Epithelial cell of esophagus (primary cell): ENCODE measurements at places on chromosomes 6 and 20.

GRCh38 chr20:38066969-38067716, 33.6 kb downstream of the RPRD1B start:
- no peak for DNase-seq

- no peak for DNase-seq
These were observed 282.0 kb downstream of the BTBD3 start for GRCh38 chr20:12199703-12200102.

GRCh38 chr20:6707321-6707831, 60.1 kb upstream of the BMP2 start:
- no peak for DNase-seq

- DNase-seq, result no peak
These were observed 15.7 kb downstream of the VTA1 start for GRCh38 chr6:142162780-142163179.

DNA sequence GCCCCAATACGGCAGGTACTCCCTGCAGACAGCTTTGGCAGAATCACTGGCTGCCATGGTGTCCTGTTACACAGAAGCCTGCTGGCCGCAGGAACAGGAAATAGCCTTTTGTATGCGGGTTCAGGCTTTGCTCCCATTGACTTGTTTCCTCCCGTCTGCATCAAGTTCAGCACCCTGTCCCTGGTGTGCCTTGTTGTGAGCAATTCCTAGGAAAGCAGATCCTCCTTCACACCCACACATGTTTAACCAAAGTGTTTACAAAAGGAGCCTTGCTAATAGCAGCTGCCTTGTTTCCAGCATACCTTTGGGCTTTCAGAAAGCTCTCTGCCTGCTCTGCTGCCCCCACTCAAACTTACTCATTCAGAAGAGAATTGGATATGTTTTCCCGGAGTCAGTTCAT, 127.2 kb upstream of the SUPT3H start:
- DNase-seq, result peak; percentile 85

DNA sequence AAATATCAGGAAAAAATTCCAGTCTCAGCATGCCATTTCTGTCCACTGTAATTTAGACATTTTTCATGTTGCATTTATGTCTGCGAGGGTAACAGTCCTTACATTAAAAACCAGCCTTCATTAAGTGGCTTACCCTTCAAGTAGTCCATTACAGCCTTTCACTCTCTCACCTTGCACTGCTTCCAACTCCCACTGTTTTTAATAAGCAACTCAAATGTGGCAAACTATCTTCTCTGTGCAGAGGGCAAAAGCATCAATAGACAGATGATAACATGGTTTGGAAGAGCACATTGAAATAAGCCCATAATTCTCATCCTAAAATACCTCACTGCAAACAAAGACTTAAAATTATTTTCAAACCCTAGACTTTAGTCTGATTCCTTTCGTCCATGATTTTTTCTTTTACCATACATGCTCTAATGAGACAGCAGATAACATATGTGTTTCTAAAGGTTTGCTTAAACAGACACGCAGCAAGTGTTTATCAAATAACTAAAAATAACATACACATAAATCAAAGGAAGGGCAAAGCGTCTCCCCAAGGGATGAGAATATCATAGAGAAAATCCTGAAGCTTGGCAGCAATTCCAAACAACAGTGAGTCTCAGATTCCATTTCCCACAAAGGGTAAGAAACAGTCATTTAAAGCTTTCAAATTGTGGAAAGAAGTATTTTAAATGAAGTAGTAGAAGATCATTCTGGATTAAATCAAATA, 130.4 kb downstream of the PTPRK start:
- DNase-seq, result no peak

DNA sequence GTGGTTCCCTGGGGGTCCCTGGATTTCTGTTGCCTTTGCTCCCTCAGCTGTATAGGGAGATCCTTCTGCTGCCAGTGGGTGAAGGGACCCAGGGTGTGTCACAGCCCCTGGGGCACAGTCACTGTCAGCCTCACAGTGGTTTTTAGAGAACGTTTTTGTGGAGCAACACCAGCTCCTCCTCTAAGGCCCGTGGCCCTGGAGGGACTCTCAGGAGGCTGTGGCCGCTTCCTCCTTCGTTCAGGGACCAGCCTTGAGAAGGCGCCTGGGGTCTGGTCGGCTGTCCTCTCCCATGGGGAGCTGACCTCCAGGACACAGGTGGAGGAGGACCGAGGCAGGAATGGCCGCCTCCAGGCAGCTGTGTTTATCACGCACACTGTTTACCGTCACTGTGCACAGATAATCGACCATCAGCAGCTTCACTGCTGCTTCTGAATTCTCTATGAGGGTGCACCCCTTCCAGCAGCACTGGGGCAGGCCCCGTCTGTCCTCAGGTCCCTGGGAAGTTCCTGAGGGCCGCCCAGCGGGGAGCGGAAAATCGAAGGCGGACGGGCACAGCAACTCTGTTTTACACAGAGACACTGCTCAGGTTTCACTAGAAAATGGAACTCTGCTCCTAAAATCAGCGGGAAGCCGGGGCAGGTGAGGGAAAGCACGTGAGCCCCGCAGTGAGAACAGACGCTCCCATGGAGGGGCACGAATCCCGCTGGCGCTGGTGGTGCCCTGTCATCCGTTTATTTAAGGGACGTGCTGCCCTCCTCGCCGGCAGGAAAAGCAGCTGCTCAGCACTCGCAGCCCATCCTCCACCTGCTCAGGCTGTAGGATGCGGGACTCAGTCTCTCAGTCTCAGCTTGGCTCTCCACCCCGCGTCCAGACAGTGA, 10.4 kb upstream of the FRMD1 start:
- DNase-seq, result no peak

DNA sequence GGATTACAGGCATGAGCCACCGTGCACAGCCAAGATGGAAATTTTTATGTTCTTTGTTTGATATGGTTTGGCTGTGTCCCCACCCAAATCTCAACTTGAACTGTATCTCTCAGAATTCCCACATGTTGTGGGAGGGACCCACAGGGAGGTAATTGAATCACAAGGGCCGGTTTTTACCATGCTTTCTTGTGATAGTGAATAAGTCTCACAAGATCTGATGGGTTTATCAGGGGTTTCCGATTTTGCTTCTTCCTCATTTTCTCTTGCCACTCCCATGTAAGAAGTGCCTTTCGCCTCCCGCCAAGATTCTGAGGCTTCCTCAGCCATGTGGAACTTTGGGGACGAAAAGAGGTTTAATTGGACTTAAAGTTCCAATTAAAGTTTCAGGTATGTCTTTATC, 14.6 kb downstream of the EEF1A1 start:
- no peak for DNase-seq

DNA sequence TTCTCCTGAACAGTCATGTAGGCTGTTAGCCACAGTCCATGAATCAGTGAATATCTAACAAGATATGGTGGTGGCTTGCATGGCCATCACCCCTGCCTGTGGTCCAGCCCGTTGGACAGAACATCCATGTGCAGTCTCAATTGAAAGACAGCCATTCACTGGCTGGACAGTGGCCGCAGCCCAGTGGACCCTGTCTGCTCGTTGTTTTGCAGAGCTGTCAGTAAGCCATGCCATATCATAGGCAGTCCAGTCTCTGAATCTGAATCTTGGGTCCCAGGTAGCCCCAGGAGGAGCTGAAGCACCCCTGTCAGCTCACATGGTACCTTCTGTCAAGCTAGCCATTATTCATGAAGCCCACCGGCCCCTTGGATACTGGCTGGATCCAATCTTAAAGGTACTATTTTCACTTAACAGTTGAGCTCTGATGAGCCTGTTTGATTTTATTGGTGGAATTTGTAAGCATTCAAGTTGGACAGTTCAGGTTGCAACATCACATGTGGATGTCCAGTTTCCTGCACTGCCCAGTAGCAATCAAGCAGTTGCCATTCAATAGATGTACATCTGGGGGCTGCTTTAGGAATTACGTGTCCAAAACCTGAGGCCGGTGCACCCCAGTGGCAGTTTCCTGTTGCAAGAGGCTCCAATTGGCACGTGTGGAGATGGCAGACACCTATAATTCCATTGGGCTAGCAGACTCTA, 37.8 kb downstream of the SERPINB1 start:
- no peak for DNase-seq

DNA sequence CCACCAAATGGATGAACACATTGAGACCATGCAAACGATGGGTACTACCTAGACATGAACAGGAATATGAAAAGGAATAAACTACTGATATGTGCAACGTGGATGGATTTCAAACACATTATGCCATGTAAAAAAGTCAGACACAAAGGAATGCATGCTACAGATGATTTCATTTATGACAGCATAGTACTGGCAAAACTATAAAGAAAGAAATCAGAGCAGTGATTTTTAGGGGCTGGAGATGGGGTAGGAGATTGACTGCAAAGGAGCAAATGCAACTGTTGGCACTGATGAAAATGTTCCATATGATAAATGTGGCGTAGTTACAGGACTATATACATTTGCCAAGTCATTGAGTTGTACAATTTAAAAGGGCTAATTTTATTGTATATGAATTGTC, 13.4 kb upstream of the COL12A1 start:
- no peak for DNase-seq

GRCh38 chr20:4242376-4242775, 227.0 kb upstream of the RNF24 start:
- DNase-seq, result no peak

DNA sequence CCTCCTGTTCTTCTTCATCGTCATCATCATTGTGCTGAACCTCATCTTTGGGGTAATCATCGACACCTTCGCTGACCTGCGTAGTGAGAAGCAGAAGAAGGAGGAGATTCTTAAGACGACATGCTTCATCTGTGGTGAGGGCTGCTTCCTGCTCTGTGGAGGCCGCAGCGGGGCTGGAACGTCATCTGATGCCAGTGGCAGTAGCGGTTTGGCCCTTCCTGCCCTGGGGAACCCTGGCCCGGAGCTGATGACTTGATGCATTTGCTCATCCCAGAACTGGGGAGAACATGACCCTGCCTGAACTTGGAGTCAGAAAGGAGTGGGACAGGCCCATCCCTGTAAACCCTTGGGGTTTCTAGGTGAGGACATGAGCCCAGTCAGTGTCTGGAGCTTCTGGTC, 18.7 kb downstream of the UQCC2 start:
- DNase-seq, result peak; percentile 45

- DNase-seq, result no peak
These were observed 7.4 kb upstream of the TRIM39 start for GRCh38 chr6:30319146-30319835.

- no peak for DNase-seq
These were observed 193.0 kb upstream of the SGK1 start for GRCh38 chr6:134510920-134511319.

GRCh38 chr20:8190043-8190880, 58.2 kb downstream of the PLCB1 start:
- no peak for DNase-seq

- no peak for DNase-seq
These were observed 79.6 kb downstream of the UTRN start for GRCh38 chr6:144364782-144365181.

- DNase-seq, result no peak
These were observed 1.5 kb downstream of the HM13 start for GRCh38 chr20:31515775-31516107.

DNA sequence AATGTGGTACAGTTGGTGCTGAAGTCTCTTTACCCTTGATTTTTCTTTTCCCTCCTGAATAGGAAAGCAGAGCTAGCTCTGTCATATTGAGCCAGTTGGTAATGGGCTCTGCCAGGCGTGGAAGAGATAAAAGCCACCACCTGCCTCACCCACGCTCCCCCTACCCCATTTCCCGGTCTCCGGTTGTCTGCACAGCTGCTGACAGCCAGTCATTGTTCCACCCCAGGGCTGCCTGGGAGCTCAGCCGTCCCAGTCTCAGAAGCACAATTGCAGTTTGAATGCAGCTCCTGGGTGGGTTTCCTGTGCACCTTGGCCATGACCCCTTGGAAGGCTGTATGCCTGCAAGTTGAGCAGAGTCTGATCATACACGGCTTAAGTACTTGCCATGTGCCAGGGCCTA, 675.2 kb upstream of the FLRT3 start:
- DNase-seq, result no peak

GRCh38 chr6:66103954-66104353, 396.9 kb upstream of the EYS start:
- DNase-seq, result peak; percentile 2
